CD4-positive, alpha-beta T cell (primary cell): ENCODE measurements at places on chromosomes 1 and 21.

GRCh38 chr1:111736548-111737215 lies 2.5 kb downstream of the INKA2 start:
- no peak for DNase-seq

GRCh38 chr1:3016641-3017439 lies 4.4 kb upstream of the ACTRT2 start:
- no peak for DNase-seq

DNA sequence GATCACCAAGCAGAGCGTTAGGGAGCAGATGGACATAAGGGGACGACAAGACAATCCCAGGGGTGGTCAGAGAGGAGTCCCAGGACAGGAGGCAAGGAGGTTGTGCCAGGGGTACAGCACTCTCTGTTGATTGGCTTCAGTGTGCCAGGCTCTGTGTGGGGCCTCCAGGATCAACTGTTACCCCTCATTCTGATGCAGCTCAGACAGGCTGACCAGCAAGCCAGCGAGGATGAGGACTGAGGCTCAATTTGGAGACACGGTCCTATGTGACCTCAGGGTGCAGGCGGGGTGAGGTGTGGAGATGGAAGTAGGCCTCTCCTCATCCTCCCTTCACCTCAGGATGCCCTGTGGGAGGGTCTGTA lies 4.0 kb downstream of the HYI start:
- DNase-seq = no peak

DNA sequence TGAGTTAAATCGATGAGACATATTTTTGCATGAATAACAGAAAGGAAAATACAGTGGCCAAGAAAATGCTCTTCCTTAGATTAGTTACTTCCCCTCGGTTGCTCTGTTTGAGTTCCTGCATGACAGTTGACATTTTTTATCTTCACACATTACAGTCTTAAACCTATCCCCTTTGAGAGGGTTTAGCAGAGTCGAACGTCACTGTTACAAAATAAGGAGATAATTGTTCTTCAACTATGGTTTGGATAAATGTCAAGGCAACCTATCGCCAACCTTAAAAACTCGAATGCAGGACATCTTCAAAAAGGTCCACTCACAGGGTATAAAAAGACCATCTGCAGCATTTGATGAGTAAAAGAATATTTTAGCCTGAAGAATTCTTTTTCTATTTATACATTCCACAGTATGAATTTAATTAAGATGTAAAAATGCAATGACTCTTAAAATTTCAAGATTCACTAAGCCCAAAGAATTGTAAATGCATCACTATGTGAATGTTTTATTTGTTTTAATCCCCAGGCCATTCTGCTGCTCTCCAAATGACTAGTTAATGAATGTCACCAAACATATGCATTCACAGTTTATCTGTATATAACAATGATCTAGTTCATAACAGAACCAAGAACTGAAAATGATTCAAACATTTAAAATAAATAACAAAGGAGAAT lies 68.9 kb upstream of the COL11A1 start:
- DNase-seq = no peak

GRCh38 chr1:174110053-174110452 lies 49.3 kb upstream of the RABGAP1L start:
- no peak for DNase-seq

GRCh38 chr1:15128520-15129313 lies 24.8 kb upstream of the TMEM51 start:
- peak; percentile 74 for DNase-seq

DNA sequence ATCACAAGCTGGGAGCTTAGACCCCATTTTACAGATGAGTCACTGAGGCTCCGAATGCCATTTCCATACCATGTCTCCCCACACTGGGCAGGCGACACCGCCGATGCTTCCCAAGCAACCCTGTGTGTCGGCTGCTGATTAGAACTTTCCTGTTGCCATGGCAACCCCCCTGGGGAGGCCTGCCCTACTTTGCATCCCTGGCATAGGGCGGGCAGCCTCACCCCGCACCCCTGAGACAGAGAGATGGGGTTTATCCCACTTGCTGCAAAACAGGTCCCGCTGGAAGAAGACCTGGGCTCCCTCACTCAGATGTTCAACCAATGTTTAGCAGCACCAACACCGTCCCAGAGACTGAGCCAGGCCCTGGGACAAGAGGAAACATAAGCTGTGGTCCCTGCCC lies 81.5 kb downstream of the CAMK2N1 start:
- no peak for DNase-seq

- DNase-seq = no peak
These were observed 107.7 kb upstream of the CACYBP start for GRCh38 chr1:174892016-174892415.

DNA sequence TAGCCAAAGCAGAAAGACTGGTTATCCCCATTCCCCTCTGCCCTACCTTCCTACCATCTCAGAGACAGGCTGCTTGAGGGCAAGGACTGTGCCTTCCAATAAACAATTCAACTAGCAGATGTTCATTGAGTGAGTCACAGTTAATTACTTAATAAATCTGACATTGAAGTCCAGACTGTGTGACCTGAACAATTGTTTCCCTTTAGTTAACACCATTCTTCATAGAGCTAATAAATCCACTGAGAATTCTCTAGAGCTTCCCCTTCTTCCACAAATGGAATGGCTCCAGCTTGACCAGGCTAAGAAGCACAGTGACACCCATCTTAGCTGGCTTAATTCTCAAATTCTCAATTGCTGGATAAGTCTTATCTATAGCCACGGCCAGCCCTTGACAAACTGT lies 61.9 kb upstream of the GJA5 start:
- no peak for DNase-seq

DNA sequence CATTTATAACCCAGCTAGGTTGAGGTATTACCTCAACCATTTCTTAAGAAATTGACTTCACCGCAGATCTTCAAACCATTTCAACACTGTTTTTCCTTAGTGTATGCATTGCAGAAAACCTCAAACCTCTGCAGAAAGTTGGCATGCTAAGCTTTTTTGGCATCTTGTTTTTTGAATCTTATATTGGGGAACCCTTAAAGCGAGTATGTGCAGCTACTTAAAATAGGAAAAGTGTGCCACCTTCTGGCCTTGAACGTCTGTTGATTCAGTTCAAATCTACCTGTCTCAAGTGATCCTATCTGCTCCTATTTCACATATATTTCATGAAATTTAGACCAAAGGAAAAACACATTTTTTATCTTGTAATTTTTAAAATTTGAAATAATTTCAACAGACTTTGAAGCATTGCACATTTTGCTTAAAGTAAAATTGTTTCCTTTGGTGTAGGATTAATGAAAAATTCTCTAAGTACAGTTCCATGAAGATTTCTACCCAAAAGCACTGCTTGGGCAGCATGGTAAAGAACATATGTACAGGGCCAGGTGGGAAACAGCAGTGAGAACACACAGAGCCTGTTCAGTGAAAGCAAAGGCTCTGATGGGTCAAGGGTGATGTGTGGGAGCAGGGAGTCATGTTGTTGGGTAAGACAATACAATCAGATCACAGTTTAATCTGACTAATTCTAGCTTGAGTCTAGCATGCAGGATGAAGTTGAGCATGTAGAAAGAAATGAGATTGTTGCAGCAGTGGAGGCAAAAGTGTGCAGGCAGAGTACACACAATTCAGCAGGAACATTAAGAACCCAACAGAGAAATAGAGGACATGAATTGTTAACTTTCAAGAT lies 17.2 kb downstream of the HENMT1 start:
- DNase-seq = peak; percentile 71
